ENCODE measurements at places on chromosomes 11 and 22.
A peak's percentile ranks its signal among the peaks of the same experiment; 100 is the strongest.

GRCh38 chr22:39414886-39415285 lies 15.3 kb downstream of the TAB1 start:
- no peak for DNase-seq

GRCh38 chr11:108206969-108207682 lies 15.3 kb downstream of the NPAT start:
- DNase-seq, result no peak

DNA sequence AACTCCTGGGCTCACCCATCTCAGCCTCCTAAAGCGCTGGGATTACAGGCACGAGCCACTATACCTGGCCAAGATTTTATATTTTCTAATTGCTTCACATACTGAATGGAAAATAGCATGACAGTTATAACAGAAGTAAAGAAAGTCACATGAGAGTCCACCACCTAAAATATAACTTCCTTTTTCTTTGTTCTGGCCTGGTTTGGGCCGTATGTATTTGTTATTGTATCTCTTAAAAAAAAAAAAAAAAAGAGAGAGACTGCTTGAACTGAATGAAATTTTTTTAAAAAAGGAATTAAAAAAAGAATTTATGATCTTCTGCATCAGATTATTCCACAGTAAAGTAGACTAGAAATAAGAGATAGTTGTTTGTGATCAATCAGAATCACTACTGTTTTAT lies 86.0 kb upstream of the GRIK4 start:
- DNase-seq, result no peak

DNA sequence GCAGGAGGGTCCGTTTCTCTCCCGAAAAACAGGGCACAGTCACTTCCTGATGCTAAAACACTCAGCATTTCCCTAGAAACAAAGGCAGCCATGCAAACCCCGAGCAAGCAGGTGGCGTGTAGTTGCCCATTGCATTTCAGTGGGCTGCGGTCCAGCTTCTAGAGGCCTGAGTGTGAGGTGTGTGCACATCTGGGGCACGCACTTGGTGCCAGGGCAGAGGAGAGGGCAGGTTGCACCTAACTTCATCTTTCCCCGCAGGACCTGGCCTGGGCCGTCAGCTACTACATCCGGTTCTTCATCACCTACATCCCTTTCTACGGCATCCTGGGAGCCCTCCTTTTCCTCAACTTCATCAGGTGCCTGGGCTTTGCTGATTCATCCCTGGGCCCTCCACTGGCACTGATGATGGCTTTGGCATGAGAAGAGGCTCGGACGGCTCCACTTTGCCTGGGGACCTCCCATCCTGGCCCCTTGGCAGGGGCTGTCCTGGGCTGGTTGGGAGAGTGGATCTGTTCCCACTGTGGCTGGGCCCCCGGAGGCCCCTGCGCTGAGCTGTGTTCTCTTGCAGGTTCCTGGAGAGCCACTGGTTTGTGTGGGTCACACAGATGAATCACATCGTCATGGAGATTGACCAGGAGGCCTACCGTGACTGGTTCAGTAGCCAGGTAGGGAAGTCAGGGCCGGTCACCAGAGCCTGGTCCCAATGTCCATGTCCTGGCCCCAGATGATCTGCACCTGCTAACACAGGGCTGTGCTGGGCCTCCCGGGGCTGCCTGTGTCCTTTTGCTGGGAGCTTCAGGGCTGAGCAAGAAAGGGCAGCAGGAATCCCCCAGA lies 28.4 kb downstream of the FADS3 start:
- DNase-seq, result no peak

GRCh38 chr11:115710980-115711379 lies 206.8 kb upstream of the CADM1 start:
- DNase-seq, result no peak

- peak; percentile 35 for DNase-seq
Observed at GRCh38 chr22:19855504-19856409, 1.1 kb upstream of the GNB1L start.

DNA sequence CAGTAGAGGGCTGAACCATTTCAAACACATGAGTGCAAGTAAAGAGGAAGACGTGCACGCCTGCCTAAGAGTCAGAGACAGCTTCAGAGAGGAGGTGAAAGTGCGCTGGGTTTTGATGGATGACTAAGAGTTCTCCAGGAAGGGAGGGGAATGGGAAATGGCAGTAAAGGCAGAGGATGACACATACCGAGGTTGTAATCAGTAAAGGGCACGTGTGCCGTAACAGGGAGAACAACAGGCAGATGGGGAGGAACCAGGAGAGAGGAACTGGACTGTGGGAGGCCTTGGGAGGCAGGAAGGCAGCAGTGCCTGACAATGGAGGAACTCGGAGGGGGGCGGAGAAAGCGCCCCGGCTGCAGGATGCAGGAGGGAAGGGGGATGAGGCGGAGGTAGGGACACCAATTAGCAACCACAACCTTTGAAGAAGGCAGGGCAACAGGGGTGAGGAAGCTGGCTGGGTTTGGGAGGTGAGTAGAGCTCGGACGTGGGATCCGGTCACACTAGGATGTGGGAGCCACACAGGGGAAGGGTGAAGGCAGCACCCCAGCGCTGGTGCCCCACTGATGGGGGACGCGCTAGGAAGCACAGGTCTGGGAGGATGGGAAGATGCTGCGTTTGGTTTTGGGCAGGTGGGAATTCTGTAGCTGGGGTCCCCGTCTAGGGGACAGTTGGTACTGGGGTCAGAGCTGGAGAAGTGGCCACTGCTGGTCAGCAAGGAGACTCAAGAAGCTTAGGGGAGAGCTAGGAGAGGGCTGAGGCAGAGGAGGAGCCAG lies 67.4 kb downstream of the SCUBE1 start:
- no peak for DNase-seq

- no peak for DNase-seq
Observed at GRCh38 chr22:23787600-23787896, 782 bp downstream of the SMARCB1 start.

GRCh38 chr11:60118338-60118737 lies 29.9 kb downstream of the MS4A2 start:
- DNase-seq, result no peak

GRCh38 chr11:62140304-62141110 lies 16.7 kb downstream of the INCENP start:
- no peak for DNase-seq

DNA sequence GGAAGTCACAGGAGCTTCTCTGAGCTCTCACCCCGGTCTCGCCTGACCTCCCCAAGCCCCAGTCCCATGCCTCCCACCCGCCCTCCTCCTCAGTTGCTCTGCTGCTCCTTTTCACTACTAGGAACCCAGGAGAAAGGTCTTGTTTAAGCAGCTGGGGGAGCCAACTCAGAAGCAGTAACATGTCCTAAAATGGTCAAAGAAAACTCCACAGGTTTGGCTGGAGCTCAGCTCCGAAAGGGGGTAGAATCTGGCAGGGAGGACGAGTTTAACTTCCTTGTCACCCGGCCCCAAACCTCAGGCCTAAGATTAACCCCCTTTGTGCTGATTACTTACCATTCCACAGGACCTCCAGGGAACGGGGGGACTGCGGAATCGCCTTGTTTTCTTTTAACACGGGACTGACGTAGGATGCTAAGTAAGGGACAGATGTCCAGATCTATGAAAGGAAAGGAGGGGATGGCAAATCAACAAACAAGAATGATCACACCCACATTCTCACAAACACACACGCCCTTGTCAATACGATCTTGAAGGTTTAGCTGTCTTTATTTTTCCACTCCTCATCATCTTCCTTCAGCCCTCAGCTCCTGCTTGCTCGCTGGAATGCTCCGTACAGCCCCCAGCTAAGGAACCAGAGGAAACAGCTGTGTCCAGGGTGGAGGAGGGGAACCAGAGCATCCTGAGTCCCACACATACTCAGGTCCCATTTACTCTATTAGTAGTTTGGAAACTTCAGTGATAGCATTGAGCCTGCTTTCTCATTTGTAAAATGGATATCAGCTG lies 13.5 kb downstream of the PCSK7 start:
- DNase-seq, result no peak

GRCh38 chr11:21537980-21538379 lies 654.9 kb upstream of the ANO5 start:
- DNase-seq, result no peak

DNA sequence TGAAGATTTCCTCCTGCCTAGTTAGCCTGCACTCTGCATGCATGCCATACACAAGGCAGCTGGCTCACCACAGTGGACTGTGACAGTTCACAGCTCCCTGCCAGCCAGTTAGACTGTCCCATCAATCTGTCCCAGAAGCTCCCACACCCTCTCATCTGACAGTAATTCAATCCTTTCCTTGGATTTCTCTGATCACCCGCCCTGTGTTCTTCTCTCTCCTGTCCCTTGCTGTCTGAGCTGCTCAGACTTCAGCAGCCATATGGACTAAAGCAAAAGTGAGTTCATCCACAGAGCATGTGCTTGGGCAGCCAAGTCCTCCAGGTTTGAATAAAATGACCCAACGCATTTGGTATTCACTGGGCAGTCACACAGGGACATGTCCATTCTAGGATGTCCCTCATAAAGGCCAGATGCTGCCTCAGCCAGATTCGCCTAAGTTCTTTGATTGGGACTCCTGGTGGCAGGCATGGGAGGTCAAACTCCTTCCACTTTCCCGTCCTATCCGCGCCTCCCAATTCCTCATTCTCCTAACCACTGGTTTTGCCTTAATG lies 54.5 kb upstream of the ZBTB44 start:
- no peak for DNase-seq

GRCh38 chr22:22662095-22662494 lies 17.7 kb downstream of the GGTLC2 start:
- DNase-seq, result no peak

DNA sequence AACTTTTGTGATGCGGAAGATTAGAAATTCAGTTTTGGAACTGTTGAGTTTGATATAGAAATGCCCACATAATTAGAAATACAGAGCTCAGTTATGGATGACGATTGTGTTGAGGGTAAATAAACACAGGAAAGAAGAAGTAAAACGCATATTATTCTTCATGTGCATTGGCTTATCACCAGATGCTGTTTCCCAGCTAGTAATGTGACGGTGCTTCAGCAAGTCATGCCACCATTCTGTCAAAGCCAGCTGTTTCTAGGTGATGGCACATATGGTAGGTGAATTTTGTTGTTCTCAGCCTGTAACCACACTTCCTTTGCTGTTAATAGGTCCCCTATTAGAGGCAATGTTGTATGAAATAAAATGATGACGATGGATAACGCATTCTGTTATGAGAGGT lies 68.9 kb downstream of the C11orf65 start:
- DNase-seq, result no peak

DNA sequence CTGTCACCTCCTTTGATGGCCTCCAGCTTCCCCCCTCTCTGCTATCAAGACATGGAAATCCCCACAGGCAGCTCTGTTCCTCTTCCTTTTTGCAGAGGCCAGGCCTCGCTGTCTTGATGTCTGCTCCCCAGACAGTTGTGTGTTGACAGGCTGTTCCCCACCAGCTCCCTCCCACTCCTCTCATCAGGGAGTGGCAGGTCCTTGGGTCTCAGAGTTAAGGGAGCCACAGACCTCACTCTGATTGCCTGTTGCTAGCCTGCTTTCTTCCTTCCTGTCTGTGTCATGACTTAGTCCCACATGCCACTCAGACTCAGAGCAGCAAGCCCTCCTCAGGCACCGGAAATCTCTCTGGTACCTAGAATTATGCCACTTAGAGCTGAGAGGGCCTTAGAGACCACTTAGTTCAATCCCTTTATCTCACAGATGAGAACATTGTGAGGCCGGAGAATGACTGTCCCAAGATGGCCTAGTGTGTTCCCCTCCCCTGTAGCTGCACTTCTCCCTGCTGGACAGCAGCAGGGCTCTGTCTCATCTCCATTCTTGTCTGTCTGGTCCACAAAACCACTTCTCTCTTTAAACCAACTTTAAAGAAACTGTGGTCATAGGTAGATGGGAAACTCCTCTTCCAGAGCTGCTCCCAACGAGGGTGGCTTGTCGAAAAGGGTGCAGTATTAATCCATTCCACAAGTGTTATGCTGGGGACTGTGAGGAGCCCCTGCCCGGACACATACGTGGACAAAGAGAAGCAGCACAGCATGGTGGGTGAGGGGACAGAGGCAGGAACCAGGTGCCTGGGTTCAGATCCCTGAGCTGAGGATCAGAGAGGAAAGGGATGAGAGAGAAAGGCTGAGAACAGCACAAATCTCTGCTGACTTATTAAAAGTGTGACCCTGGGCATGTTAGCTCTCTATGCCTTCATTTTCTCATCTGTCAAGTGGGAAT lies 4.2 kb downstream of the AMPD3 start:
- DNase-seq, result peak; percentile 42

DNA sequence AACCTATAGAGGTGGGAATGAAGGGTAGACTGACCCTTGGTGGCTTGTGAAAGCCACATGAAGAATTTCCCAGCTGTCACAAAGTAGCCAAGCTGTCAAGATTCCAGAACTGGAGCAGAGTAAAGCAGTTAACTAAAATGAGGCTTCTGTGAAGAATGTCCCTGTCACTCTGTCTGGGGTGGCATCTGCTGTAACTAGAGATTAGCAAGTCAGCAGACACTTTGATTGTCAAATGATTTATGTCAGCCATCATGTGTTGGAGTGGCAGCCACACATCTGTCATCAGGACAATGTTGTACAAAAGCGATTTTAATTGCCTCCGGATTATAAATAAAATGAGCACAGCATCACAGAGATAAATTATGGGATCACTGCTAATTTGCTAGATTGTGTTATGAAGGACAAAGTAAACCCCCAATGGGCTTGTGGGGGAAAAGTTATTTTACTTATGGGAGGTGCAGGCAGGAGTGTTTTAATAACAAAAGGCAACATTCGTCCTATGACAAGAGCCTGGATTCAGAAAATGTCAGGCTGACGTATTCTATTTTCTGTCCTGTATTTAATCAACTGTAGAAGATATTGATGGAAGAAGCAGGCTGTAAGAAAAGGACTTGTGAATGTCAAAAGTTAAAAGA lies 270.9 kb downstream of the FAM181B start:
- DNase-seq, result no peak

GRCh38 chr11:37557990-37558389 lies 960.0 kb upstream of the RAG2 start:
- no peak for DNase-seq

GRCh38 chr22:49426098-49426497 lies 401.6 kb downstream of the BRD1 start:
- no peak for DNase-seq

DNA sequence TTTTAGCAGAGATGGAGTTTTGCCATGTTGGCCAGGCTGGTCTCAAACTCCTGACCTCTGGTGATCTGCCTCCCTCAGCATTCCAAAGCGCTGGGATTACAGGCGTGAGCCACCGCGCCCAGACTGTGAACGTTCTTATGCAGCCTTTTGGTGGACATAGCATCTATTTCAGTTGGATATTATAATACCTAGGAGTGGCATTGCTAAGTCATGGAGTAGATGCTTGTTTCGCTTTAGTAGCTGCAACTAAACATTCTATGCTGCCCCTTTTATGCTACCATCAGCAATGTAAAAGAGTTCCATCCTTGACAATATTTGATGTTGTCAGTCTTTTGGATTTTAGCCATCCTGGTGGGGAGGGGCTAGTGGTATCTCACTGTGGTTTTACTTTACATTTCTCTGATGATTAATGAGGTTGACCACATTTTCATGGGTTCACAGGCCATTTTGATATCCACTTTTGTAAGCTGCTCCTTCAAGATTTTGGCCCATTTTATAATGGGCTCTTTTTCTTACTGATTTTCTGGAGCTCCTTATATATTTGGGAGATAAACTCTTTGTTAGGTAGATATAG lies 16.5 kb upstream of the APOBEC3A start:
- no peak for DNase-seq

GRCh38 chr11:64747961-64748665 lies 4.2 kb upstream of the RASGRP2 start:
- no peak for DNase-seq

- no peak for DNase-seq
Observed at GRCh38 chr11:47409440-47410369, 1.3 kb downstream of the SLC39A13 start.

Measured in activated T-cell treated with anti-CD3 and anti-CD28 coated beads for 4 hours (primary cell).